ENCODE measurements at places on chromosomes 6 and 20. TPM values are rescaled to one million over a fixed set of nuclear protein-coding genes. Genes with fewer than 3 reads are reported as not detected.

GRCh38 chr6:162497389-162497788 is 230.2 kb downstream of the PRKN start:
- no peak for DNase-seq

Gene NR2E1
- total RNA-seq = not detected

- no peak for DNase-seq
Observed at GRCh38 chr20:16483024-16483423, 90.2 kb downstream of the KIF16B start.

Gene TRIM40
- total RNA-seq = not detected

GRCh38 chr6:24721461-24722215 is 2.7 kb upstream of the C6orf62 start:
- peak; percentile 91 for DNase-seq

Gene MAS1
- not detected for total RNA-seq

DNA sequence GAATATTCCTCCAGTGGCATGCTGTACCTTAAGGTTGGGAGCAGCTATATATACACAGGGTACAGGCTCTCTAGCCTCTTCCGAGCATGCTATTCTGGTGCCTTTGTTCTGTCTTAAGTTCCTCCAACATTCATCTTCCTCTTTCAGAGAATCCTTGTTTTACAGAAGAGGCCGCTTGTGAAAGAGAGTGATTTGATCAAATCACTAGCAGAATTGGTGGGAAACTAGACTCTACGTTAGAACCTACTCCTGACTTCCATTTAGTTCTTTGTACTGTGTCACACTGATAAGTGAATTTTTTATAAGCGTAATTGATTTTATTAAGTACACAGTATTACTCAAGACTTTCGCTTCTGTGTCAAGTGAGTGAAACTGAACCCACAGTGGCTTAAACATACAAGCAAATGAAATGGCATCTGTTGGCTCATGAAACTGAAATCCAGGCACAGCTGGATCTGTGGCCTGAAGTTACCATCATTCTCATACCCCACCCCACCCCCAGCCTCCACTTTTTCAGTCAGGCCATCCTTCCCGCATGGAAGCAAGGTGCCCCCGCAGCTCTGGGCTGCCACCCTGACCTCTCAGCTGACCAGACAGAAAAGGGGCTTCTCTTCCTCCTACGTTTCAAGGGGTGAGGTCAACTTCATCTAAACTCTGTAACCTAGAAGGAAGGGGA is 102.3 kb downstream of the RPP40 start:
- no peak for DNase-seq

DNA sequence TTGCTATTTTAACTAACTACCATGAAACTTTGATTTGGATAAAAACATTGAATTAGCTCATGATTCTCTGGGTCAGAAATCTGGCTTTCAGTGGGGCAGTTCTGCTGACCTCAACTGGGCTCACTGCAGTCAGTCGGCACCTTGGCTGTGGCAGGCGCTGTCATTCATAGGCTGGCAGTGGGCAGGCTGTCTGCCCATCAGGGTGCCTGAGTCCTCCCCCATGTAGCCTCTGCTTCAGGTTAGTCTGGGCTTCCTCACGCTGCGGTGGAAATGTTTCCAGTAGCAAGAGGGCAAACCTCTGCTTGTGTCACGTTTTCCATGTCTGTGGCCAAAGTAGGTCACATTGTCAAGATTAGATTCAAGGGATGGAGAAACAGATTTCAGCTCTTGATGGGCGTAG is 251.0 kb upstream of the TCF21 start:
- DNase-seq = no peak

Gene ZNF311
- not detected for total RNA-seq

GRCh38 chr6:113103634-113104361 is 753.3 kb upstream of the MARCKS start:
- no peak for DNase-seq

- DNase-seq = no peak
Observed at GRCh38 chr20:63572788-63573646, 1.0 kb downstream of the HELZ2 start.

- DNase-seq = no peak
Observed at GRCh38 chr6:39086294-39086693, 28.7 kb downstream of the SAYSD1 start.

Gene ELOVL4
- not detected for total RNA-seq

DNA sequence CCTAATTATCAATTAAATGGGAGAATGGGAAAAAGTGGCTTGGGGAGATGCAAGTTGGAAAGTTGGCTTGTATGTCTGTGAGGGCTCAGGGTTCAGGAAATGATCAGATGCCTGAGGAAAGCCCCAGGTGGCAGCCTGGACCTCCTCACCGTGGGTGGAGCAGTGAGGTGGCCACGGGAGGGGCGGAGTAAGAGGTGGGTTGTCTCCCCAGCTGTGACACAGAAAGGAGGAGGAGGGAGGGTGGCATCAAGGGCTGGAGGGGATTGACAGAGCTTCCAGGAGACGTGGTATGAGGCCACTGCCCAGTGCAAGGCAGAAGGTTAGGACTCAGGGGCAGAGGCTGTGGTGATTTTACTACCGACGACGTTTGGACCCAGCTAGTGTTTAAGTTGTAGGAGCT is 672.2 kb downstream of the PRKN start:
- peak; percentile 87 for DNase-seq

DNA sequence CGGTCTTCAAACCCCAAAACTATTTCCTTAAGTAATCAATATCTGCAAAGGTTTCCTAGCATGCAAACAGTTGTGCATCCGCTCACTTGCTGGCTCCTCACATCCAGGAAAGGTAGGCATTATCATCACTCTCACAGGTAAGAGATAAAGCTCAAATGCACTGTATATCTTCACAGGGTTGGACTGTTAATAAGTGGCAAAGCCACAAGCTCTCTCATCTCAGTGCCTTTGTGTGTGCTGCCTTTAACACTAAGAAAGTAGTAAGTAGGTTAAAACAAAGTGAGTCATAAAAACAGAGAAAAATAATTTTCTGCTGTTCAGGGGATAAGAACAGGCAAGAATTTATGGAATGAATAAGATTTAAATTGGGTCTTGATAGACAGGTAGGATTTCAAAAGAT is 21.3 kb downstream of the MAN1A1 start:
- DNase-seq = no peak

Gene FAXC
- total RNA-seq = 1.0 TPM

GRCh38 chr6:56555438-56555872 is 87.2 kb downstream of the DST start:
- DNase-seq = no peak

DNA sequence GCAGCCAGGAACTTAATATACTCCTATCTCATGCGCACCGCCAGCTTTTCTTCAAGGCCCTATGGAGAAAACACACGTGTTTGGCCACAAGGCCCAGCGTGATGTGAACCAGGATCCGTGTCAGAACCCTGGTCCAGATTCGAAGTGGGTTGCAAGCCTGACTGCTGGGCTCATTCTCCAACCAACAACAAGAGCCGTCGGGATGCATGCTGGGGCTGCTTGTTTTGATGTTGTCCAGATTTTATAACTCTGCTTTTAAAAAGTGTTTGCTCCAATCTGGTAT is 463 bp upstream of the SLC22A2 start:
- DNase-seq = no peak

GRCh38 chr6:156189714-156190113 is 587.5 kb upstream of the ARID1B start:
- no peak for DNase-seq

Gene HLA-DQB1
- total RNA-seq = 1.6 TPM

Gene ALDH5A1
- total RNA-seq = 8.2 TPM

- peak; percentile 32 for DNase-seq
Observed at GRCh38 chr6:122869437-122870024, 80.5 kb downstream of the SMPDL3A start.

Gene ADGRF1
- not detected for total RNA-seq

DNA sequence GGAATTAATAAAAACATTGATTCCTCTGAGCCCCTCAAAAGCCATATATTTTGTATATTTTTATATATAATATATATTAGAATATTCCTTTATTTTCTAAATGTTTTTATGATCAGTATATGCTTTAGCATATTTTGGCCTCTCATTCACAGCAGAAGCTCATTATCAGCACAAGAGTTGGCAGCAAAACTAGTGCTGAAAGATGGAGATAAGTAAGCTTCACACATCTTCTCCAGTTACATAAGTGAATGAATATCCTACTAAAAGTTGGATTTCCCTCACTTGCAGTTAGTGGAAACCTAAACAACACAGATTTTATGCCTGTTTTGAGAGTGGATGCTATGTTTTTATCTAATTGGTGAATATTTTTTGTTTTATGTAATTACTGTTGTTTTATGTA is 1303.8 kb upstream of the ADGRB3 start:
- no peak for DNase-seq
